ENCODE measurements at places on chromosomes 16 and 17.

DNA sequence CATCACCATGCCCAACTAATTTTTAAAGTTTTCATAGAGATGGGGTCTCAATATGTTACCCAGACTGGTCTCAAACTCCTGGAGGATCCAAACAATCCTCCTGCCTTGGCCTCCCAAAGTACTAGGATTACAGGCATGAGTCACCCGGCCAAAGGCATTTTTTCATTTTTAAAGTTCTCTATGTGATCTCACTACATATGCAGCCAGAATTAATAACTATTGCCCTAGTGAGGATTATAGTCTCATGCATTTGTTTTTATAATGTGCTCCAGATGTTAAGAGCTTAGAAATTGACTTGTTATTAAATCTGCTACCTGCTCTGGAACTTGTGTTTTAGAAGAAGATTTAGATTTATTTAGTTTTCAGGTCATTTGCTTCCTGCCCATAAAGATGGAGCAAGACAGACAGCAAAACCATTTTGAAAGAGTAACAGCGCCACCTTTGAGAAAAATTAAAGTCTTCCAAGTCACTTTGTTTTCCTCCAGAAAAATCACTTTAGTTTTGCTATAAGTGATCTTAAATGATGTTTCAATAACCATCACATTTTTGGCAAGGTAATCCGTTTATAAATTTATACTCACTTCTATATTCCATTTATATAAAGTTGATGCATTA lies 79.5 kb downstream of the CA4 start:
- no peak for DNase-seq

GRCh38 chr17:36197387-36197703 lies 787 bp upstream of the CCL3L1 start:
- no peak for DNase-seq

GRCh38 chr16:77955127-77955526 lies 67.2 kb upstream of the CLEC3A start:
- DNase-seq, result no peak

DNA sequence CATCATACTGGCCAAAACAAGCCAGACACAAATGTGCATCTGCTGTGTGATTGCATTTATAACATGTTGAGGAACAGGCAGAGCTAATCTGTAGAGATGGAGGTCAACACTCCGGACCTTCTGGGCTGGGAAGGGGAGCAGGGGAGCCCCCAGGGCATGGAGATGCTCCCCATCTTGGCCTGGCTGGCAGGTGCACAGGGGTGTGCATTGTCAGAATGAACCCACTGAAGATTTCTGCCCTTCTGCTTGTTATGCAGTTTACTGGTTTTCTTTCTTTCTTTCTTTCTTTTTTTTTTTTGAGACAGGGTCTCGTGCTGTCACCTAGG lies 146.9 kb downstream of the CMIP start:
- DNase-seq, result no peak

- no peak for DNase-seq
Measured at GRCh38 chr17:6209829-6210228, 139.7 kb downstream of the WSCD1 start.

All from RWPE1 (cell line).